ENCODE measurements at places on chromosomes 7 and 10.
A peak's percentile ranks its signal among the peaks of the same experiment; 100 is the strongest.

GRCh38 chr7:158093156-158093796 is 494.3 kb downstream of the PTPRN2 start:
- DNase-seq, result no peak

DNA sequence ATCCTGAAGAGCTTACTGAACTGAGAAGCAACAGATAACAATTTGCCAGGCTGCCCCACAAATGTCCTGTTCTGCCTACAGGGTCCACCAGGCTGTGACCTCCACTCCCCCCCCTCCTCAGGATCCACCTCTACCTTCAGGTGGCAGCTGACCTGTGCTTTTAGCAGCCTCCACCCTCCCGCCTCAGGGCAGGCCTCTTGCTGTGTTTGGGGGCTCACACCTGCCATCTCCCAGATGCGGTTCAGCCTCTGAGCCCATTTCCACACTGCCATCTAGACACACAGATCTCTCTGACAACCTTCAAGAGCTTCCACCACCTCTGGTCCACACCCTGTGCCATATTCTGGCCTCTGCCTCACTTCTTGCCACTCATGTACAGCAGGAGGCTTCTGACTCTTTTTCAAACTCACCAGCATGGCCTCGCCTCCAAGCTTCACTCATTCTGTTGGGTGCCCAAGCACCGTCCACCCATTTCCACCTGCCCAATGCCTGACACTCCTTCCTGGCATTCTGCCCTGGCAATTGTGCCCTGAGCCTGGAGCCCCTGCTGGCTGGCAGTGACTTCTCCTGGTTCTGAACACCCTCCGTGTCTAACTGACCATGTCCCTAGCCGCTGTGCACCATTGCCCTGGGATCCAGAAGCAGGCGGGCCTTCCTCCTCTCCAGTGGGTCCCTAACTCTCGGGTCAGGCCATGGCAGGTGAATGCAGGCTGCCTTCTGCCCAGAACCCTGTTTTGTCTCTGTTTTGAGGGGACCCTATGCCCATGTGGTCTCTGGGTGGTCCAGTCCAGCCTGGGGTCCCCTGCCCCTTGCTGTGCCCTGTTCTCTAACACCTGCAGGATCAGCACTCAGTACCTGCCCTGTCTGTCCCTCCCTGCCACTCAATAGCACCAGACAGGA is 18.5 kb downstream of the TMEM72 start:
- DNase-seq, result no peak

DNA sequence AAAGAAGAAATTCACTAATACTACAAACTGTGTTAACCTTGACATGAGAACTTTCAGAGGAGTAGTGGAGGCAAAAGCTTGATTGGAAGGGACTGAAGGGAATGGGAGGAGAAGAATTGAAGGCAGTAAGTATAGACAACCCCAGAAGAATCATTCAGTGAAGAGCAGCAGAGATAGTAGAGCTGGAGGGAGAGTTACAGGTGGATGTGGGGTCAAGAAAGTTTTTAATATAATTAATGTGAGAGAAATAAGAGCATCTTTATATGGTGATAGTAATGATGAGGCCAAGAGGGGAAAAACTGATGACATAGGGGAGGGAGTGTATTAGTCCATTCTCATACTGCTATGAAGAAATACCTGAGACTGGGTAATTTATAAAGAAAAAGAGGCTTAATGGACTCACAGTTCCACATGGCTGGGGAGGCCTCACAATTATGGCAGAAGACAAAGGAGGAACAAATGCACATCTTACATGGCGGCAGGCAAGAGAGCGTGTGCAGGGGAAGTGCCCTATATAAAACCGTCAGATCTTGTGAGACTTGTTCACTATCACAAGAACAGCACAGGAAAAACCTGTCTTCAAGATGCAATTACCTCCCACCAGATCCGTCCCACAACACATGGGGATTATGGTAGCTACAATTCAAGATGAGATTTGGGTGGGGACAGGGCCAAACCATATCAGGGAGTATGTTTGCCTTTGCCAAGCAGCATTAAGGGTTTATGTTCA is 88.3 kb upstream of the PIK3CG start:
- no peak for DNase-seq

DNA sequence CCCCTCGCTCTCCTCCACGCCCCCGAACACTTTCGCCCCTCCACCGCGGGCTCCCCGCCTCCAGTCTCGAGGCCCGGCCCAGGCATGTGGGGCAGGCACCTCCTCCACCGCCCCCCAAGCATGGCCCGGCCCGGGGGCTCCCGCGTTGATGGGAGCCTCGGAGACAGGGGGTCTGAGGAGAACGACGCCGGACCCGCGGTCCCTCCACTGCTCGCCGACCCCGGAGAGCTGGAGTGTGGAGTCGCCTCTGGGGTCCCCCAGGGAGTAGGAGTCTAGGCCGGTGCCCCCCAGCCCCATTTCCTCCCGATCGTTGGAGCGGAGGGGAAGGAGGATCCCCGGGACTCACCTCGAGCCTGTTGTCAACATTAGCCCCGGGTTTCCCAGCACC is 206 bp downstream of the UPF2 start:
- DNase-seq, result peak; percentile 56

DNA sequence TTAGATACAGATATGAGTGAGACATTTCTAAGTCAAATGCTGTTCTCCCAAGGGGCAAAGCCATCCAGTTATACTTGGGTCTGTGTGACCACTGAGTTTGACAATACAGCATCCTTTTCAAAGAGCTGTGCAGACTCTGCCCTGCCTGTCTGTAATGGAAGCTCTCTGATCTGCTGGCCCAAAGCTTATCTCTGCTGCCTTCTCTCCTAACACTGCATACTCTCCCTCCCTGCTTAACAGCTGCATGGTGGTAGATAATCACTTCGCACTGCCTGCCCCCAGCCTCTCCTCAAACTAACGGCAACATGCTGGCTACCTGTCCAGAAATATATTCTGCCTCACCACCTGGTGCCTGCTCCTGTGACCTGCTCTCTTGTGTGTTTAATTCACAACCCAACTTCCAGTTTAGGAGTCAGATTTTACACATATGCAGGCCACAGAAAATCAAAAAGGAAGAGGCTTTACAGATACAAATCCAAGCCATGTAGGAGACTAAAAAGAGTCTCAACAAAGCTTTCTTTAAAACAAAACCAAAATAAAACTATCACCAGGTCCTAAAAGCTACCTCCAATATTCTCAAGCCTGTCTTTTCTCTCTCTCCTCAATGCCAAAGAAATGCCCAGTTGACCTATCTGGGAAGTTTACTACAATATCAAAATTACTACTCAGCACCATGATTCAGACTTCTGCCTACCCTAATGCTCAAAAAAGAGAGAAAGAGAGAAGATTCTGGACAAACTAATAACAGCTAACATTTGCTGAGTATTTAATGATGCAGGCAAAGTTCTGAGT is 145.6 kb downstream of the RELN start:
- no peak for DNase-seq

DNA sequence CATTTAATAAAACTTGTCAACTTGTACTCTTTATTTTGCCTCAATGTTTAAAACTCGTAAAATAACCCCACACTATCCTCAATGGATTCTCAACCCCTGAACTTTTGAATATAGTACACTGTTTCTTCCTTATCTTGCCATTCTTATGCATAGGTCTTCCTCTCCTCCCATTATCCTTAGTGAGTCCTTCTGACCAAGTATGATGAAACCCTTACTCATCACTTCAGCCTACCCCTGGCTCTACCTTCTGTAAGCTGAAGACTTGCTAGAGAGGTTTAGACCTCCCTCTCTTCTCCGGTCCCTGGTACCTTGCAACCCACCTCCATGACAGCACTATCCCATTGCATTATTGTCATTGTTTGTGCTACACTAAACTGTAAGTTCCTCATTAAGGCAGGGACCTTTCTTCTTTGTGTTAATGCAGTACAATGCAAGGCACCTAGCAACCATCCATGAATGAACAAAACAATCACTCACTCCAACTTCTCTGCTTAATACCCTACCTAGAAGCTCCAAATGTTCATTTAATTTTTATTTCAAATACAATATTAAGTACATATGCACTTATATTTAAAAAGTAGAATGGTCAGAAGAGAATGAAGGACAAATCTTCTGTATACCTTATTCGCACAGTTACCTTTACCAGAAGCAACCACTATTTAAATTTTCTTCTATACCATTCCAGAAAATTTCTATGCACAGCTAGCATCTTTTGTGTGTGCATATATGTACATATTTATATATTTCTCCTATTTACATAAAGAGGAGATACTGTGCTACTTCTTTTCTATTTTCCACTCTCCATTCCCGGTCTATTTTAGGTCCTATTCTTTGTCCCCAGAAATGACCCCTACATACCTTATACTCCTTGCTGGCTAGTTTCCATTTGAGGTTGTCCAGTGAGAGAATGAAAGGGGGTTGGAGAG is 77.5 kb downstream of the SLC16A9 start:
- no peak for DNase-seq

GRCh38 chr10:45383682-45384330 is 9.8 kb downstream of the ALOX5 start:
- no peak for DNase-seq

DNA sequence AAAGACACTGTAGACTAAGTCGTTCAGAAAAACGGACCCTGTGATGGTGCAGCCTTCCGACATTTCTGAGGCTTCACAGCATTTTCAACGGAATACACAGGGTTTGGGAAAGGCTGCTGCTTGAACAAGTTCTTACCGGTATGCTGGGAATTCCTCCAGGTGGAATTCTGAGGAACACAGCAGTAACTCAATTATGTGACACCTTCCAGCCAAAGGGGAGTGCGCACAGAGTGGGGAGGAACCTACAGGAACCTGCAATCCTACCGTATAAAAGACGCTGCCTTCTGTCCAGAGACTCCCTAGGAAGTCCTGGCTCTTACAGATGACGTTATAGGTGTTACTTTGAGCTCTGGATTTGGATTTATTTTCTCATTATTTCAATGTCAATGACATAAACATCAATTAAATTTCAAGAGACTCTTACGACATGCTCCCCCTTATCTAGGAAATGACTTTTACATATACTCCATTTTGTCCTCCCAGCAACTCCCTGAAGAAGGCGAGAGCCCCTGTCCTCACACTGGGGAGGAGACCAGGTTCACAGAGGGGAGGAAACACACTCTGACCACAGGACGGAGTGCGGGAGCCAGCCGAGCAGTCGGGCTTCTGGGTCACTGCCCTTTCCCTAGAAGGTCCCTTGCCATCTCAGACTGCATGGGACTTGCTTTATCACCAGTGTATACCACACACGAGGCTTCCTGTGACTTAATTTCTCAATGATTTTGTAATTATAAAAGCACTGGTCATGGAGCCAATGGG is 27.9 kb downstream of the VIPR2 start:
- DNase-seq, result no peak

- DNase-seq, result no peak
These were observed 140.6 kb downstream of the ALOX5 start for GRCh38 chr10:45514291-45515270.

Measured in activated CD4-positive, alpha-beta T cell treated with anti-CD3 and anti-CD28 coated beads, Interleukin-2, amount 50 U/mL, for 48 hours (primary cell).